ENCODE measurements at places on chromosomes 4 and X. TPM values are rescaled to one million over a fixed set of nuclear protein-coding genes. Genes with fewer than 3 reads are reported as not detected.

The TLR10 gene
- total RNA-seq, result 8.9 TPM

The HTN1 gene
- total RNA-seq, result 0.47 TPM

The TLR6 gene
- total RNA-seq, result 2.5 TPM

The PROM1 gene
- total RNA-seq, result 1.1 TPM

The ETDB gene
- total RNA-seq, result not detected

The ADH4 gene
- total RNA-seq, result 0.09 TPM

The TAF7L gene
- 0.19 TPM for total RNA-seq
